Dermis microvascular lymphatic vessel endothelial cell (primary cell): ENCODE measurements at places on chromosomes 7 and 10. TPM values are rescaled to one million over a fixed set of nuclear protein-coding genes. Genes with fewer than 3 reads are reported as not detected.

GRCh38 chr10:49645871-49646870 lies 32.3 kb downstream of the CHAT start:
- DNase-seq: no peak

GRCh38 chr10:7421526-7421925 lies 10.7 kb upstream of the SFMBT2 start:
- DNase-seq: no peak

DNA sequence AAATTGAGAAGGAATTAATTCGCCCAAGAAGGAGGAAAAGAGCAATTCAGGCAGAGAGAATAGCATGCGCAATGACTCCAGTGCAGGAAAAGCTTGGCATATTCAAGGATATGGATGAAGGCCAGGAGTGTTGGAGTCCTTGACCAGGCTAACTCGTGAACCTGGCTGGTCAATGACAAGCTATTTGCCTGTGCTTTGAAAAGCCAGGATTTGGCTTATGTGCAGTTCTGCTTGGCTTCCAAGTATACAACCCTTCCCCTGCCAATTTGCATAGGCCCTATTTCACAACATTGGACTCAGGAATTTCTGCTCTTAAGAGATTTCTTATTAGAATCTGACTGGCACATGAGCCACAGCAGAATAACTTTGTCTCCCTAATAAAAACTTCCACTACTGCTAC lies 72.3 kb upstream of the SP8 start:
- no peak for DNase-seq

GRCh38 chr7:132226046-132226956 lies 350.0 kb downstream of the PLXNA4 start:
- DNase-seq: no peak

GRCh38 chr7:153190452-153190851 lies 430.9 kb downstream of the ACTR3B start:
- DNase-seq: no peak

- no peak for DNase-seq
Observed at GRCh38 chr7:158546214-158546613, 41.4 kb downstream of the PTPRN2 start.

DNA sequence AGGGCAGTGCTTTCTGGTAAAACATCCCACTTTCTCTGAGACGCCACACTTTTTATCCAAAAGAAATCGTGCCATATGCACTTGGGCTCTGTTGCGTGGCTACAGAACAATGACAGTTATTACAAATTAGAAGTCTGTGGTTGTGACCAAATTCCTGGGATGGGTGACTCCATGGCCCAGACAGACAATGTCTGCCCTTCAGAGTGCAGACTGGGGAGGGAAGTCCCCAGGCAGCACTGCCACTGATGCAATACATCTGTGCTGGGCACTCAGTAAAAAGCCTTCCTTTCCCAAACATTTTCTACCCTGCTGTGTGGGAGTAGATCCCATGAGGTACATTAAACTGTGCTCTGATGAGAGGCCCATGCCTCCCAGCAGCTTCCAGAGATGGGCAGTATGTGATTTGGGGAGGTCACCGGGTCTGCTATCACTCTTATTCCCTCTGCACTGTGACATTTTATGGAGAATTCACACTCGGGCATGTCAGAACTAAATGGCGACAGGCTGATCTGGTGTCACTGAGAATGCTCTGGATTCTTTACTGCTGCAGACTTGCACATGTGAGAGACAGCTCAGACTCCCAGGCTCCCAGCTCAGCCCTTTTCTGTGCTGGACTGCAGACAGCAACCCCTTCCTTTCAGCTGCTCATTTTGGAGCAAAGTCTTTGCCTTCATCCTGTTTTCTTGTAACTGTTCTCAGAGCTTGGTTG lies 243.5 kb upstream of the ZNF32 start:
- DNase-seq: no peak

DNA sequence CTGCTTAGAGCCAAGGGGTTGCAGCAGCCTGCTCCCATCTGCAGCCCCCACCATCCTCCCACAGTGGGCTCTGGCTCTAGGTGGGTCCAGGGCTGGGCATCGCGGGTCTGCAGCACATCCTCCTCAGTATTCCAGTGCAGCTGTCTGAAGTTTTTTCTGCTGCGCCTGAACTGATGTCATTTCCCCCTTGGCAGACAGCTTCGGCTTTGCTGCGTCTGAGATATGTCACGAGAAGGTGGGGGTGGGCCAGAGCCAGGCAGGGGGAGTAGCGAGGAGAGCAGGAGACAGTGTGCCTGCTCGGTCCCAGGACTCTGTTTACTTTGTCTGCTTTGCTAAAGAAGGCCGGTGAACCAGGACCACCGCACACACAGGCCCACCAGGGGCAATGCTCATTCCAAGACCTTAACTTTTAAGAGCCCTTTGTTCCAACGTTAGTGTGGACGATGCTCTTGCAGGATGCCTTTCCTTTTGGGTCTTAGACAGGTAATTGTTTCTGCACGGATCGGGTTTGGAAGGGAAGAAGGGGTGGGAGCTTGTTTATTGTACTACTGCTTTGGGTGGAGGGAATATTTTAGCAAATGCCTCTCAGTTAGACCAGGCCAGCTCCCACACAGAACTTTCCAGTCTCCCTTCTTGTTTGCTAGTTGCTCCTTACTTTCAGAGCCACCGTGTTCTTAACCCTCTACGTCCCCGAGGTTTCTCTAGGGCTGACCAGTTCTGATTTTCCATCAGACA lies 32.4 kb downstream of the WBP1L start:
- DNase-seq: no peak

GRCh38 chr7:94050046-94050445 lies 45.9 kb upstream of the BET1 start:
- DNase-seq: no peak

DNA sequence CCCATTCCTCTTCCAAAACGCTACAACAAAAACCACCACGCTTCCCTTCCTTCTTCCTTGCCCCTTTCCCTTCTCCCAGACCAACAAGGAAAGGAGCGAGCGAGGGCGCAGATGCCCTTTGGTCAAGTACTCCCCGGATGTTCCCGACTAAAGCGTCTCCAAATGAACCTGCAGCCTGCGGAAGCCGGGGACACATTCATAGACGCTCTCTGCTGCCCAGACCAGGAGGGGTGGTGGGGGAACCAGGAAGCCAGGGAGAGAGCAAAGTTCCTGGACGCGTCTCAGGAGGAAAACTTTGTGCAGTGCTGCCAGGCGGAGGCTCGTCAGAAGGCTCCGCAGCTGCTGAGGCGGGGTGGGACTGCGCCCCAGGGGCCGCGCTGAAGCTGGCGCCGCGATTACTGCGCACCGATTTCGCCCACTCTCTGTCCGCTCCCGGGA lies 754 bp downstream of the SEMA3D start:
- DNase-seq: peak; percentile 62

- DNase-seq: peak; percentile 24
Observed at GRCh38 chr7:79298145-79298760, 155.2 kb downstream of the MAGI2 start.

- no peak for DNase-seq
Observed at GRCh38 chr7:89311886-89312285, 516.3 kb upstream of the TEX47 start.

DNA sequence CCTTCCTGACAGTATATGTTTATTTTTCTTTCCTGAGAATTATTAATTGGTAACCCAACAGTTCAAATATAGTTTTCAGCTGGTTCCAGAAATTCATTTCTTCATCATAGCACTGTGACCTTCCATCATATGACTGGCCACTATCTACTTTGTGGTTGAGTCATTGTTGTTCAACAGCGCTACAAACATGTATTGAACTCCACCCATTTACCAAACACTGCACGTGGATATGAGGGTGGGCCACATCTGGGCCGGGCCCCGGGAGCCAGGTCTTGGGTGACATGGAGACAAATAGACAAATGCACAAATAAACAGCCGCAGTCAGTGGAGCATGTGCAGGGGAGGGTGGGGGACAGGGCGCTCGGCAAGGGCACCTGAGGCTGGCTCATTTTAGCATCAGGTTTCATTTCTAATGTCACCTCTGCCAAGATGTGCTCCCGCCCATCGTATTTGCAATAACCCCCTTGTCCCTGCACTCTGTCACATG lies 24.0 kb upstream of the EEPD1 start:
- DNase-seq: peak; percentile 67

CPN1 gene
- total RNA-seq: not detected in 2 replicates

PRSS37 gene
- not detected in 2 replicates for total RNA-seq

CALML3 gene
- not detected in 2 replicates for total RNA-seq

SKIDA1 gene
- total RNA-seq: 1.9 and 3.8 TPM in 2 replicates

FAM180A gene
- total RNA-seq: not detected in 2 replicates

CYP2C19 gene
- not detected in 2 replicates for total RNA-seq

CLDN15 gene
- total RNA-seq: 2.1 and 3.2 TPM in 2 replicates
